Brain pericyte (primary cell): ENCODE measurements at places on chromosomes 6 and 20.
A peak's percentile ranks its signal among the peaks of the same experiment; 100 is the strongest.

- DNase-seq = no peak
These were observed 308.9 kb downstream of the HDGFL1 start for GRCh38 chr6:22878324-22878701.

- no peak for DNase-seq
These were observed 92.7 kb upstream of the DTNBP1 start for GRCh38 chr6:15755526-15755925.

DNA sequence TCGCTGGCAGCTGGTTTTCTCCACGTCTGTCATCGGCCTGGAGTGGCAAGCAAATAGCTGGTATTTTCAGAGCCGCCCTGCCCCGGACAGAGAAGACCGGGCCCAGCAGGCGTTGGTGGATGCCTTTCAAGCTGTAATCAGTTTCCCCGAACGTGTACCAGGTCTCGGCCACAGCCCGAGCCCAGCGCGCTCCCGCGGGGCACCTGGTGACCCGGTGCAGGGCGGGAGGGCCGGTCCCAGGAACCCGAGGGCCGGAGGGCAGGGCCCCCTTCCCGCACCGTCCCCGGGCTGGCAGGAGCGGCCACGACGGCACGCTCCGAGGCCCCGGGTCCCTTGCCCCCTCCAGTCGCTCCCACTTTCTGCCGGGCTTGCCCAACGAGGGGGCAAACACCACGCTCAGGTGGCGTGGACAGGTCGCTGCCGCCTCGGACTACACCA, 348 bp upstream of the PYGB start:
- DNase-seq = no peak

GRCh38 chr6:322940-323729, 30.8 kb downstream of the DUSP22 start:
- DNase-seq = no peak

GRCh38 chr6:15969236-15969778, 159.6 kb upstream of the MYLIP start:
- DNase-seq = no peak

GRCh38 chr6:135265278-135265677, 84.2 kb downstream of the MYB start:
- no peak for DNase-seq

GRCh38 chr20:19129306-19129705, 83.1 kb upstream of the SLC24A3 start:
- no peak for DNase-seq

GRCh38 chr20:55830121-55830827, 175.0 kb downstream of the CBLN4 start:
- DNase-seq = no peak

- DNase-seq = no peak
These were observed at the start of gene SLC17A9 for GRCh38 chr20:62952373-62952967. TSS of gene SLC17A9 (plus strand) at chr20:62952709. CDS start at chr20:62952831, 122 bp downstream.

- DNase-seq = no peak
These were observed 7.3 kb downstream of the ZC3H12D start for GRCh38 chr6:149477544-149477943.

- DNase-seq = no peak
These were observed 525.0 kb downstream of the GRIK2 start for GRCh38 chr6:101918471-101918870.

DNA sequence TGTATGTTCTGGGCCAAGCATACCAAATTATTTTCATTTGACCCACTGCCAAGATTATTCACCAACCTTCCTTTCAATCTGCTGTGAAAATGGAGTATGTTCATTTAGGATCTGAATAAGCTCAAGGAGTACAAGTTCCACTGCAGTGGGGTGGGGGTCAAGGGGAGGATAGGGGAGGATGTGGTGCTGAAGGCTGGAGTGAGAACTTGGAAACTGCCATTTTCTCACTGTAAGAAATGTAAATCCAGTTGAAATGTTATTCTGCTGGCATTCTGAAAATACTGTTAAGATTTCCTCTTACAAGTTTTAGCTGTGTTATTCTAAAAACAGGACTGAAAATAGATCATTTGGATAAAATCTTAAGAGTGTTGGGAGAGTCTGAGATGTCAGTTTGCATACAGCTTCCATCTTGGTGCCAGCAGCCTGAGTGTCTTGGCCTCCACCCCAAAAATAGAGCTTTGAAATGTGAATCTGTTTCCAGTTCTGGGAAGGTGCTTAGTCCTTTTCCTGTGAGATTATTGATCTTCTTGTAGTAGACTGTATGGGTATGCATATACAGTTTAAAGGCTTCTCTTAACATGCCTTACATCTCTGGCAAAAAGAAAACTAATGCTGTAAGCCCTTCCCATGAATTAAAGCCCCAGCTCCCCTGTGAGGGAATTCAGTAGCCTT, 84.3 kb downstream of the CTNNBL1 start:
- no peak for DNase-seq

DNA sequence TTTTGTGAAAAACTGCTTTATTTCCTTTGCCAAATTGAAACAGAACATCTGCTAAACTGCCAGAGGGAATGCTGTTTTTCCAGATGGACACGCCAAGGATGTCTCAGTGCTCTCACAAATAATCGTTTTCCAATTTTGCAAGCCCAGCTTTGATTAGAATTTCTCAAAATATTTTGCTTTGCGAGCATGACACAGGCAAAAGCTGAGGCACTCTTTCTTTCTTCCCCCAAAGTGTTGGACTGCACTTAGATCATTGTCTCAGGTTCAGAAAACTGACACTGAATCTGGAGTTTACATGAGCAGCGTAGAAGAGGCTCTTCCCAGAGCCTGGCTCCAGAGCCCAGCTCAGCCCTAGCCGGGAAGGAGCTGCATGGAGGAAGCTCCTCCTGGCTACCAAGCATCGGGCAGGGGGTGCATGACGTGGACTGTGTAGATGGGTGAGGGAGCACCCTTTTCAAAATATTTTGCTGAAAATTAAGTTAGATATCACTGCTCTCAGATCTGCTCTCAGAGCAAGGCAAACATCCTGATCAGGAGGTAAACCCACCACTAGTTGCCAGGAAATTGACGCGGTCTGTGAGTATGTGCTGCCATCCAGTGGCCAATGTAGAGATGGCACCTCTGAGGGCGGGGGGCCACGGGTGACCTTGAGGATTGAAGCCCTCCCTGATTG, 107.5 kb downstream of the SLC22A3 start:
- DNase-seq = peak; percentile 61

- DNase-seq = no peak
These were observed 7.6 kb upstream of the TAF4 start for GRCh38 chr20:62073323-62073722.

DNA sequence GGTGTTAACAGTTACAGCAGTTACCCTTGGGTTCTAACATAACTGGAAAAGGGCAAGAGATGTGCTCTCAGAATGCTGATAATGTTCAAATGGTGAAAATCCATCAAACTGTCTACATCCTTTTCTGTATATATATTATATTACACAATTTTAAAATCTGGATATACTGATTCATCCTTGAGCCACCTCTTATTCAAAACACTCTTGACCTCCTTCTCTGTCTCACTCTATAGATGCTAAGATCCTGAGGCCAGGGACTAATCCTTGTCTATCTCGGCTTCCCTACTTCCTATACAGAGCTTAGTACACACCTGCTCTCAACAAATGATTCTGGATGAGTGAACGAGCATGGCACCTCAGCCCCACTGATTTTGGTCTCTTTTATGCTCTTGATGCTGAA, 47.3 kb downstream of the HIVEP2 start:
- DNase-seq = no peak

GRCh38 chr6:150695652-150696051, 96.0 kb downstream of the PLEKHG1 start:
- DNase-seq = no peak

- DNase-seq = no peak
These were observed 1.6 kb downstream of the MRGBP start for GRCh38 chr20:62797671-62798532.

DNA sequence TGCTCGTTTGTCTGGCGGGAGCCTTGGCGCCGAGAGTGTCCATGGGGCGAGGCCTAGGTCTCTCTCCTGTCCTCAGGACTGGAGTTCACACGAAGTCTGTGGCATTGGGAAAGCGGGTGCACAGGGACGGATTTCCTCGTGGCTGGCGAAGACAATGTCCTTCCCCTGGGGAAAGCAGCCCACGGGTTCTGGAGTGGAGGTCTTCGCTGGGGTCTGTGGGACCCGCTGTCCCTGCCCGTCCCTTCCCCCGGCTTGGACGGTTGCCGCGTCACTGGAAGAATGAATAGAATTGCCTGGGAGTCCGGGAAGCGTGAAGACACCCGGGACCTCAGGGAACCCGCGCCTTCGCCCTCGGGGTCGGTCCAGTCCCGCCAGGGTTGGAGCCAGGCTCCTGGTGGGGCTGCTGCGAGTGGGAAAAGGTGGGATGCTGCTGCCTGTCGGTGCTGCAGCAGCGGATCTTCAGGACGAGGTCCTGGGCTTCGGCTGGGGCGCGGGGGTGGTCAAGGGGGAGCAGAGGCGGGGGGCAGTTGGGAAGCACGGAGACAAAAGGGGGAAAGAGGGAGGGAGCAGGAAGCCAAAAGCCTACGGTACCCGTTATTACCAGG, 441.8 kb upstream of the DEFB115 start:
- no peak for DNase-seq

DNA sequence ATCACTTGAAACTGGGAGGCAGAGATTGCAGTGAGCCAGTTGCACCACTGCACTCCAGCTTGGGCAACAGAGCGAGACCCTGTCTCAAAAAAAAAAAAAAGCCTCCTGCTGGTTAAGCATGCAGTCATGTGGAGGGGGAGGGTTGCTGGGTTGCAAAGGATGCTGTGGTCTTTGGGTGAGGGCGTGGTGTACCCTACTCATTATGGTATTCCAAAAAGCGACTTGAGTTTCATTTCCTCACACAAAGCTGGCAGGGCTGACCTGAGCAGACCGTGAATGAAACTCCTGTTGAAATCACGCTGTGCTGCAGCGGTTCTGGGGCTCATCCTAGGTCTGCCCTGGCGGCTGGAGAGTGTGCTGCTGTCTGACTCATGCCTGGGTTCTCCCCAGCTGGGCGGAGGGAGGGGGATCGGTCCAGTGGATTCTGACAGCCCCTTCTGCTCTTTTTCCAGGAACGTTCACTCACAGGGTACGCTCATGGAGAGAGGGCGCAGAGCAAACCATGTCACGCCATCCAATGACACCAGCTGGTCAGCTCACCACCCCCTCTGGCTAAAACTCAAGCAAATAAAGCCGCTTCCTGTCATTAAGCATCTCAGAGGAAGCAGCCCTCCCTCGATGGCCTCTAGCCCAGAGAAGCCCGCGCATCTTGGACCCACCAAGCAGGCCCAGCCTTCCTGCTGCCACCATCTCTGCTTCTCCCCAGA, 166.2 kb downstream of the SCML4 start:
- DNase-seq = peak; percentile 77
